ENCODE measurements at places on chromosomes 2 and 18.

- DNase-seq, result no peak
These were observed 94.1 kb downstream of the AAK1 start for GRCh38 chr2:69549421-69549820.

- DNase-seq, result no peak
These were observed 127.9 kb upstream of the NOL4 start for GRCh38 chr18:34352385-34353163.

- DNase-seq, result no peak
These were observed 143.6 kb downstream of the WDPCP start for GRCh38 chr2:63444565-63445288.

DNA sequence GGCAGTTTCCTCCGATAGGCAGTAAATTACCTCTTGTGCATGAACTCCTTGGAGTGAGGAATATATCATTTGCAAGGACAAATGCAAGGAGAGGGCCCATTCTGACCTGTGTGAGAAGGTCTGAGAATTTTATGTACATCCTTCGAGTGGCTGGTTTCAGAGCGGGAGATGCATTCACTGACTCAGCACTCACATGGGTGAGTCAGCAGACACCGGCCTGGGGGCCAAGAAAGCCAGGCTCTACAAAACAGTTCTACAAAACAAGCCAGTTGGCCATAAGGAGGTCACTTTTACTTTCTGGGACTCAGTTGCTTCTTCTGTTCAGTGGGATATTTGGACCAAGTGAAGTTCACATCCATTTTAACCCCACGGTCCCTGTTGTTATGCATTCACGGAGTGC is 35.3 kb downstream of the CYP26B1 start:
- no peak for DNase-seq

DNA sequence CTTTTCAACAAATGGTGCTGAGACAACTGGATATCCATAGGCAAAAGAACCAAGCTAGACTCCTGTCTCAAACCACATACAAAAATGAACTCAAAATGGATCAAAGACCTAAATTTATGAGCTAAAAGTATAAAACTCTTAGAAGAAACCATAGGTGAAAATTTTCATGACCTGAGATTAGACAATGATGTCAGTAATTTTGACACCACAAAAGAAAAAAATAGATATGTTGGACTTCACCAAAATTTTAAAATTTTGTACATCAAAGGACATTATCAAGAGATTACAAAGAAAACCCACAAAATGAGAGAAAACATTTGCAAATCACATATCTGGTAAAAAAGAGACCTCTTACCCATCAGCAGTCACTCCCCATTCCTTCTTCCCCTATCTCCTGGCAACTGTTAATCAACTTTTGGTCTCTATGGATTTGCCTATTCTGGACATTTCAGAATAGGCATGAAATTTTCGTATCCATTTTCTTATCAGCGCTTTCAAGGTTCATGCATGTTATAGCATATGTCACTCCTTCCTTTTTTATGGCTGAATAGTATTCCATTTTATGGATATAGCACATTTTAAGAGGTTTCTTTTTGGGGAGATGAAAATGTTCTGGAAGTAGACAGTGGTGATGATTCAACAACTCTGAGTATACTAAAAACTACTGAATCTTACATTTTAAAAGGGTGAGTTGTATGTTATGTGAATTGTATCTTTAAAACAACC is 43.3 kb downstream of the FAM178B start:
- DNase-seq, result no peak

DNA sequence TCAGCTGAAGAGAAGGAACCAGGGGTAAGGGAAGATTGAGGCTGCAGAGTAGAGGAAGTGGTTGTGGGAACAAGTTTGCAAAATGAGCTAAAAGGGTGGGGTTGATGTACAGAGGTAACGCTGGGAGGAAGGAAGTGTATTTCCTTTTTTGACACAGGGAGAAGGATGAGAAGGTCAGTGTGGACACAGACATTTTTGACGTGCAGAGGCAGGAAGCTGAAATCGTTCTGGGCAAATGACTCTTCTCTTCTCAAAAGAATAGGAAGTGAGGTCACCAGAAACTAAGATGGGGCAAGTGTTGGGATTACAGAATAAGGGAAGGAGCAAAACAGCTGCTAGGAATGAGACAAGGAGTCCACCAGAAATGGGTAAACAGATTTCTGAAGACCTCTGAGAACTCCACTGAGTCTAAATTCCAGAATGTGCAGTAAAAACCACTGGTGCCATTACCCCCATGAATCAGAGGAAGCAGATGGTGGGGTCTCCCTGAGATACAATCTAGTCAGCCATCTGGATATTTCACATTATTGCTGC is 20.0 kb upstream of the RNF149 start:
- no peak for DNase-seq

DNA sequence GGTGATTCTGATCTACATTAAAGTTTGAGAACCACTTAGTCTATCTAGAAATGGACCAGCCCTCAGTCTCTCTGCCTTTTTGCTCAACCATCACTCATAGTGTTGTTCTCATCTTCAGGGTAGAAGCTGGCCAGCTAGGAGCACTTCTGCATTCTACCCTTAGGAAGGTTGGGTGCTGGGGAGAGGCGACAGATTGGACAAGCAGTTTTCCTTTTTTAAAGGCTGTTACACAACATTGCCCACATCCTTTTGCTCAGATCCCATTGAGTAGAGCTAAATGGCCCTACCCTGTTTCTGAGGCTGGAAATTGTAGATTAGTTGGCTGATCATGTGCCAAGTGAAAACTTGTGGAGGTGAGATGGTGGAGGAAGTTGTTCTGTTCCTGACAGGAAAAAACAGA is 35.6 kb downstream of the OSBPL6 start:
- DNase-seq, result no peak

DNA sequence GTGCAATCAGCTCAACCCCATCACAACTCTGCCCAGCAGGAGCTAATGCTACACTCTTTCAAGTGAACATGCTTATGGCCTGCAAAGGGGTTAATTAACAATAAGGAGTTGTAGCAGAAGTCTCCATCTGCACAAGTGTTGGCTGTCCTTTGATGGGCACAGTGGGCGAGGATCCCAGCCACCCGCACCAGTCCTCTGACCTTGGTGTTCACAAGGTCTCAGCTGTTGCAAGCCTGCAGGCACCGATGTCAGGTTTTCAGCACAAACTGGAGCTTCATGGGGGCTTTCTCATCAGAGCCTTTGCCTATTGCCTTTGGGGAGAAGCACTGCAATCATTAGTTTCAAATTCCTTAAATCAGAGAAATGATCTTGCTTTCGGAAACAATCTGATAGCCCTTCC is 60.9 kb upstream of the TMEM178A start:
- no peak for DNase-seq

GRCh38 chr2:112004253-112004645 is 50.8 kb upstream of the TMEM87B start:
- DNase-seq, result peak; percentile 29

- DNase-seq, result no peak
These were observed 13.7 kb upstream of the TET3 start for GRCh38 chr2:73970850-73971471.

- peak; percentile 75 for DNase-seq
These were observed 13.1 kb downstream of the GNLY start for GRCh38 chr2:85707304-85707703.

- peak; percentile 28 for DNase-seq
These were observed 303.6 kb upstream of the ID2 start for GRCh38 chr2:8378016-8378810.

DNA sequence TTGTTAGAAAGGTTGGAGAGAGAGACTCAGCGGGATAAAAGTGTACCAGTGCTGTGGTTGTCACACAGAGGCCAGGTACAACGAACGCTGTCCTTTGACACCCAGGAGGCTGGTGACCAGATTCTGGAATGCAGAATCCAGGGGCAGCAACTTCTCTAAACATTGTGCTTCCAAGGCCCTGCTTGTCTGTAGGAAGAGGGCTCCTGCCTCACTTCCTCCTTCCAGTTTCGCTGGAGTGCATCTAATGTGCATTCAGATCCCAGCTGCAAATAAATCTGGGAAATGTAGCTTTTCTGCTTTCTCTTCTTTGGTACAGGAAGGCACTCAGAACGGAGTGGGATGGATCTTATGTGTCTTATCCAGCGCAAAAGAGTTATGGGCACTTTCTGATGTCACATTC is 171.8 kb upstream of the ATP5MC3 start:
- DNase-seq, result no peak

DNA sequence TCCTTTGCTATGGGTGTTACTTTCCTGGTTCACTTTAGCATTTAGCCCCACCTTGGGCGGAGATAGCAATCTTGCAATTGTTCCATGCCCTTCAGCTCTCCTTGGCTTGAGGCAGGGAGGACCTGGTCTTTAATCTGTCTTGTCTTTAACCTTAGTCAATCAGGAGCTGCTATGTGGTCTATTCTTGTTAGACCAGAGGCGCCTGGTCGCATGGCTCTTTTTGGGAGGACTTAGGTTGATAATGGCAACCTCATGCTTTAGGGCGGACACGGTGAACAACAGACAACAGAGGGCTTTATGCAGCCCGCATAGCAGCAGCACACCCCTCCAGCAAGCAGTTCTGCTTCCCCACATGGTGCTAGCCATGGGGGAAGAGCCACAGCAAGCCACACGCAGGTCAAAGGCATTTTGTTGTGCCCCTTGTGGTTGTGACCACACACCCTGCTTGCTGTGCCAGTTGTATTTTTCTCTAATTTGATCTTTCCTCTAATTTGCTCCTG is 17.7 kb upstream of the ZDBF2 start:
- DNase-seq, result no peak

GRCh38 chr2:65165558-65165957 is 35.7 kb upstream of the RAB1A start:
- DNase-seq, result no peak

DNA sequence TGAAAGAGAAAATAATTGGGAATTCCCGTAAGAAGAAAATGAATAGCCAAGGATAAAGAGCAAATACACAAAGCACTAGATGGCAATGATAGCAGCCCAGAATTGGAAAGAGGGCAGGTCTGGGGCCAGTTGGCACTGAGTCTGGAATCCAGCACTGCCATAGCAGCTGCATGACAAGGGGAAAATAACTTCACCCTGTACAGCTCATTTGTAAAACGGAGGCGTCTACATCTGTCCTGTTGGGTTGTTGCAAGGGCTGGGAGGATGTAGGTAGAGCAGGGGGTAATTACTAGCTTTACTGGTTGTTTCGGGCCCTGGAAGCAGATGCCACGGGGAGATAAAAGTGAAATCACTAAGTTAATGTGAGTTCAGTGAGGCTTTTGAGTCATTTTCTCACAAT is 110.0 kb upstream of the RASGRP3 start:
- DNase-seq, result no peak

GRCh38 chr2:15678346-15678745 is 86.7 kb downstream of the DDX1 start:
- no peak for DNase-seq
